ENCODE measurements at places on chromosomes 4 and X.
A peak's percentile ranks its signal among the peaks of the same experiment; 100 is the strongest.

GRCh38 chr4:134018846-134019245 lies 182.7 kb downstream of the PABPC4L start:
- DNase-seq = no peak

DNA sequence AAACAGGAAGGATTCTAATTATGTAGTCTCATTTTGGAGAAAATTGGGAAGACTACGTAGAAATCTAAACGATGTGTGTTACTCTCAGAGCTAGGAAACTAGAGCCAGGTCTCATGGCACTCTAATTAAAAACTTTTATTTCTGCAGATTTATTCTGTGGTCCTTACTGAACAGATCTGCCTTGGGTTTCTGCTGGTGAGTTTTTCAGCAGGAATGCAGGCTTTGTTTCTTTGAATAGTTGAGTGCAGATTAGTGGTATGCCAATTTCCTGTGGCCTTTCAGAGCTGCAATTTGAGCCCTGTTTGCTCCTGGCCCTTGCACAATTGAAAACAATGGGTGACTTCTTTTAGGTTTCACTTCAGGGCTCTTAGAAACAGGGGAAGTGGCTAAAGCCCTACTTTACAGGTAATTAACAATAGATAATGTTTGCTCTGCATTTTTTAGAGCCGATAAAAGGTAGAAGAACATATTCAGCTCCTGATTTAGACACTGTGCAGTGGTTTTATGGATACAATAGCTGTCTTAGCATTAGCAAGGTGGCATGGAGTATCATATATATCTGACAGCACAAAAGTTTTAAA lies 21.8 kb downstream of the SPRY1 start:
- DNase-seq = peak; percentile 82

GRCh38 chr4:129950217-129950616 lies 854.3 kb downstream of the C4orf33 start:
- no peak for DNase-seq

DNA sequence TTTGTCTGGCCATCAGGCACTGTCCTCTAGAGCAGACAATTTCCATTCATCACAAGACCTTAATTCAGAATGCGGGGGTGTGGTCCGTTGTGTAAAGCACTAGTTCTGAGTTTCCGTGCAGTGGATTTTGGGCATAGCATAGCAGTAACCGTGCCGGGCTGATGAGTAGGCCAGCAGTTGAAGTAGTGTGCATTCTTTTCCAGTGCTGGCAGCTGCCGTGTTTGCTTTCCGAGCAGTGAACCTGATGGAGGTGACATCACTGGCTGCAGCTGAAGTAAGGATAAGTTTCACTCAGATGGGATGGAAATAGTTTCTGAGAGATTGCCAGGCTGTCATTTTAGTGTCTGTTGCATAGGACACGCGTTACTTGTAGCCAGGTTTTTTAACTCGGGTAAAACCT lies 107.0 kb upstream of the STIM2 start:
- DNase-seq = no peak

DNA sequence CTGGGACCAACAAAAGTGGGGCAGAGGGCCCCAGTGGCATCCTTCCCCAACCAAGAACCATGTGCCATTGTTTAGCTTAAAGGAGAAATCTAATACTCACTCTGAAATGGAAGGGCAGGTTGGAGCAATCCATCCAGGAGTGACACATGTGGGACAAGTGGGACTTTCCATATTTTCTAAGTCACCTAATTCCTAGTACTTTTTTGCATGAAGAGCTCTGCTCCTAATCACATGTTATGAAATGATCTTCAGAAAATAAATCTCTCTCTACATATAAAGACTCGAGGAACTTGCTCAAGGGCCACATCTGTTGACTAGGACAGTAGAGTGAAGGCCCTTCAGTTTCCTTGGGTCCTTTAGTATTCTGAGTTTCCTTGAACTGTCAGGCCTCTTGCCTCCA lies 2.5 kb downstream of the CYBB start:
- no peak for DNase-seq

DNA sequence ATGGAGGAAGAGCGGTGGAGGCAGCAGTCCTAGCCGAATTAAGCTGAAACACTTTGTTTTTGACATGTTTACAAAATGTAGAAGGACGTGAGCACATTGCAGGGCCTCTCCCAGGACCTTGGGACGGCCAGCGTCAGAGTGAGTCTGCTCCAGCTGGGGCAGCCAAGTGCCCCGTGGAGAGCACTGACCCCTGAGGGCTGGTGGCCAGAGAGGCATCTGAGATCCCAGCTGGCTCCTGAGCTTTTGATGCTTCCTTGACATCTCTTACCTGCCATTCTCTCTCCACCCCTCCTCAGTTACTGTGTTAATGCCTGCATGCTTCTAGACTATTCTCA lies 24.7 kb downstream of the NAT8L start:
- no peak for DNase-seq

DNA sequence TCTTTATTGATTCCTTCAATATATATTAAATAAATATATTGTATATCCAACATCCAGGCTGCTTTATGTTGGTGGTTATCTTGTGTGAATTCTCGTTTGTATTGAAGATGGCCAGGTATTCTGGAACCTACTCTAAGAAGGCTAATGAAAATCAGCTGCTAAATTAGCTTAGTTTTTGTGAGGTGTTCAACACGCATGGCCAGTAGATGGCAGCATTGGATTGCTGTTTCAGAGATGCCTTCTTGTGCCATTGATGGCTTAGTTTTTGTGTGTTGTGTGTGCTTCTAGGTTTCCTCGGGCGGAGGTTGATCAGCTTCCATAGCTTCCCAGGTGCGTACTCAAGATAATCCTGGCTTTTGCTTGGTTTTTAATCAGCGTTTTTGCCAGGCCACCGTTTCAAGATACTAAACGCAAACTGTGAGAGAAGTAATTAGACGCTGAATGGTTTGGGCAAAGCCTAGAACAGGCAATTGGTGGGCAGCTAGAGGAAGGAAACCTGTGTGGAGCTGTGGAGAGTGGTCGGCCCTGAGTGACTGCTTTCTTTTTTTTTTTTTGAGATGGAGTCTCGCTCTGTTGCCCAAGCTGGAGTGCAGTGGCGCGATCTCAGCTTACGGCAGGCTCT lies 15.1 kb downstream of the NOCT start:
- peak; percentile 85 for DNase-seq

DNA sequence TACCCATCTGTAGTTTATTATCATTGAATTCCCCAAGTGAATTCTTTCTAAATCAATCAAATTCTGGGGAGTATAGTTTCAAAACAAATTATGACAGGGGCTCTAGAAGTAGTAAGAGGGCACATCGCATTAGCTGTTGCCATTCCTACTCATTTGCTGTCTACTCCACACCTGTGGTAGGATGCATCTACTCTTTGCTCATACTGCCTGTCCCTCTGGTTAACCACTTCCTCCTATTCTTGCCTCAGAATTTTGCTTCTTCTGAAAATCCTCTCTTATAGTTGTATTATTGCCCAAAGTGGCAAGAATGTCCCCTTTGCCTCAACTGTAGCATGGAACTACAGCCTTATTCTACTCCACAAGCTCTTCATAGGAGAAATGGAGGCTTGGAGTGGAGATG lies 12.7 kb upstream of the DGKK start:
- peak; percentile 20 for DNase-seq

GRCh38 chrX:16518131-16518530 lies 131.8 kb upstream of the S100G start:
- DNase-seq = no peak

DNA sequence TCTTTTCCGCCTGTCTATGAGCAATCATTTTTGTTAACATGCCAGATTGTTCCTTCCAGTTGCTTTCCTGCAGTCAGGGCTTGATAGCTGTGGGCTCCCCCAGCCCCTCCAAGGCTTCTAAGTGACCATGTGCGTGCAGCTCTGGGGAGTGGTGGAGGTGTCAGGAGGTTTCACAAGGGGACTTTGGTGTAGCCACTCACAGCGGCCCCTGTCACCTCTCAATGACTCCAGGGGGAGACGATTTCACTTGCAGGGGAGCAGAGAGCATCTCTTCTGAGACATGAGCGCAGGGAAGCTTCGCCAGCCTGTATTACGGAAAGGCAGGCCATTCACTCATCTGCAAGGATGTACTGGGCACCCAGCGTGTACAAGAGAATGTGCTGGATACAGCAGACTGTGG lies 3.1 kb upstream of the GPR78 start:
- DNase-seq = no peak

DNA sequence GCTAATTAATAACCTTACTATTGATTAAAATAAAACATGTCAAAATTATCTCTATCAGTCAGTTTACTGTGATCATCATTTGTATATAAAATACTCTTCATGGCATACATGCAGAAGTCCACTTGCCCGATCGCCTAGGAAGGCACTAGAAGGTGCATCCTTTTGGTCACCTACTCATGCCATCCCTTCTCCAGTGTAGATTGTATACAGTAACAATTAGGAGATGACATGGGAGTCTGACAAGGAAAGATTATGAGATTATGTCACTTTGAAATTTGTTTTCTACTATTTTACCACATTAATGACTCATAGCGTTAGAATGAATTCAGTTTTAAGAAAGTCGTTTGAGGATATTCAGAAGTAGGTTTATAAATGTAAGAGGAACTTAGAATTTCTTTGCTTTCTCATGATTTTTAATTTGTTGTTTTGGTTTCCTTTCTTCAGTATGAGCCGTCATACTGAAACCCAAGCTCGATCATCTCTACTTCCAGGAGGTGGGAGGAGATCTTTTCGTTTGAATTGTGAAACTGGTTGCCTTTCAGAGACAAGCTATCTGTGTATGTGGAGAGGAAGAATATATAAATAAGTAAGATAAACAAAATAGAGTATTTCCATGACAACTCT lies 51.1 kb upstream of the UNC5C start:
- peak; percentile 17 for DNase-seq

DNA sequence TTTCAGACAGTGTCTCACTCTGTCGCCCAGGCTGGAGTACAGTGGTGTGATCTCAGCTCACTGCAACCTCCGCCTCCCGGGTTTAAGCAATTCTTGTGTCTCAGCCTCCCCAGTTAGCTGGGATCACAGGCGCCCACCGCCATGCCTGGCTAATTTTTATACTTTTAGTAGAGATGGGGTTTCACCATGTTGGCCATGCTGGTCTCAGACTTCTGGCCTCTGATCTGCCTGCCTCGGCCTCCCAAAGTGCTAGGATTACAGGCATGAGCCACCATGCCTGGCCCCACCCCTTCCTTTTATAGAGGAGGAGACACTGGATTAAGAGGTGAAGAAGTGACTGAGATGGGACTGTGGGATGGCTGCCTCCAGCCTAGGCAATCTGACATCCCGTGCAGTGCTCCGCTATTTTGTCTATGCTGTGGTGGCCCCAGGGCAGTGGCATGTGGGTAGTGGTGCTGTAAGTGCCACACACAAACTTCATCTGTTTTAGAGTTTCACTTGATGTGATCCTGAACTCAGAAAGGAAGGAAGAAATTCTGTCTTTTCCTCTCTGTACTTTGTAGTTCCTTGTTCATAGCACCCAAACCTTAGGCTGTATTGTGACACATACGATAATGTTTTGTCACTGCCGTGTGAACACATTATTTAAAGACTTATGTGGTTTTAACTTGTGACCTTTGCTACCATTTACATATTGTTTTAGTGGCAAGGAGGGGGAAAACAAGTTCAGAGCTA lies 48.9 kb downstream of the FNIP2 start:
- DNase-seq = peak; percentile 63

DNA sequence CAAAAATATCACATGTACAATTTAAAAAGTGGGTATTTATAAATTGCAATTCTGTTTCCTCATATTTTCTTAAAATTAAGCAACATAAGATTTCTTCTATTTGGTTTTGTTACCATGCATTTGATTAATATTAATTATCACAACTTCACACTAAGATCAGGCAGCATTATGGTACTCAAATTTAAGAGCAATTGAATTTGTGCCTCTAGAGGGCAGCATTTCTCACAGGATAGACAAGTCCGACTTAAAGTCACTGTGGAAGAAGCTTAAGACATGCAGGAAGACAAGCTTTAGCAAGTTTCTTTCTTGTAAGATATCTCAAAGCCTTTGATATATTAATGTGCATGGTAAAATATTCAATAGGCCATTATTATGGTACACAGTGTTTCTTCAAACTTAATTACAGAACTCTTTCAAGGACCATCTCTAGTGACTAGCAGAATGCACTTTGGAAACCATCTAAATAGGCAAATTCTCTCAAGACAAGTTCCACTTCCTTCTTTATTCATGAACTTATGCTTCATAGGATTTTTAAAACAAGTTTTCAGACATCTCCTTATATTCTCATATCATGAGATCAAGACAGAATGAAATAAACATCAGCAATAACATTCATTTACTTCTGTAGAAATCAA lies 35.0 kb downstream of the FBXW7 start:
- DNase-seq = peak; percentile 86

Data from Kasumi-1 (cell line).